Hippocampal formation (tissue), 2 donors: ENCODE measurements at places on chromosomes 12 and 14.

DNA sequence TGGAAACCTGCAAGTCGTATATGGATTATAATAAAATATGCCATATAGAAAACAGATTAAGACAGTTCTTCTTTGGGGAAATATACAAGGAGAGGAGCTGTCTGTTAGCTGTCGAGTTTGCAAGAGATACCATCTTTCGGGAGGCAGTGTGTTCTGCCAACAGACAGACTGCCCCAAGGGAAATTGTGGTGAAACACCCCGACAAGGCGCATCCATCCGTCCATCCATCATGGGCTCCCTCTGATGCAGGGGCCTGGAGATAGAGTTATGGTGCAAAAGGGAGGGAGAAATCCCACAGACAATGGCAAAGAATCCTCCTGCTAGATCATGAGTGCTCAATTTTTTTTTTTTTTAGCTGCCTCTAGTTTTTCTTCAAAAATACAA is 156.3 kb downstream of the DPF3 start:
- no peak for DNase-seq

GRCh38 chr14:82365471-82365870 is 831.8 kb upstream of the SEL1L start:
- no peak for DNase-seq

DNA sequence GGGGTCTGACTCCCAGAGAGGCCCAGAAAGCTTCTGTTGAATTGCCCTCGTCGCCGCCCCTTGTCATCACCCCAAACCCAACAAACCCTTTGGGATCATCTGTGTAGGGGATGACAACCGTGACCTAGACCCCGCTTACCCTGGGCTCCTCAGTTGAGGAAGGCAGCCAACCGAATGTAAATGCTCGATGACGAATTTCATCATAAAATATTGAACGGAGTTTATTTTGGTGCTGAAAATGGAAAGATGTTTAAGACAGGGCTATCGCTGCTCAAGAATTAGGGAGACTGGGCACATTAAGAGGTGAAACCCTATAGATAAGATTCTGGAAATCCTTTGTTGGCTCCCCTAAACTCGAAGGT is 512 bp downstream of the ACTR10 start:
- DNase-seq, result no peak

DNA sequence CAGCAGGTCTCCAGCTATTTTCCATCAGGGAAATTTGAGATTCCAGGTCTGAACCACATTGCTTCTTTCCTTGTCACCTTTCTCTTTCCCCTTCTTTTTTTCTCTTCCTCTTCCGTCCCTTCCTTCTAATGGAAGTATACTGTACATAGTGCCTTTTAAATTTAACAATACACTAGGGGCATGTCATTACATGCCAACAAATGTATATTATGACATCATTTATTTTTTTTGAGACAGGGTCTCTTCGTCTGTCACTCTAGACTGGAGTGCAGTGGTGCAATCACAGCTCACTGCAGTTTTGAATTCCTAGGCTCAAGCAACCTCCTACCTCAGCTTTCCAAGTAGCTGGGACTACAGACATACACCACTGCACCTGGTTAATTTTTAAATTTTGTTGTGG is 148.9 kb downstream of the SUDS3 start:
- no peak for DNase-seq

DNA sequence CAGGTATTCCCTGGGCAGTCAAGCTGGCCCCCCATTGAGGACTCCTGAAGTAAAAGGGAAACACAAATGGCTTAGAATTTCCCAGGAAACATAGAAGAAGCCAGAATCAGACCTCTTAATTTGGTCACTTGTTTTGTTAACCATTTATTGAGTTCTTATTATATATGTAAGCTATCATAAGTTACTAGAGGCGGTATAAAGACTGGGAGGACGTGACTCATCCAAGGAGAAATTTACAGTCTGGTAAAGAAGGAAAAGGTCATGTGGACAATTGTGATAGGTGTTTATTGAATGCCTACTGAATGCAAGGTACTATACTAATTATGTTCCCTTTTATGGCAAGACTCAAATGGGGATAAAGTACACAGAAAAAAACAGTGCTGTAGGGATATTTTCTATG is 146.7 kb downstream of the DYRK2 start:
- DNase-seq, result no peak

DNA sequence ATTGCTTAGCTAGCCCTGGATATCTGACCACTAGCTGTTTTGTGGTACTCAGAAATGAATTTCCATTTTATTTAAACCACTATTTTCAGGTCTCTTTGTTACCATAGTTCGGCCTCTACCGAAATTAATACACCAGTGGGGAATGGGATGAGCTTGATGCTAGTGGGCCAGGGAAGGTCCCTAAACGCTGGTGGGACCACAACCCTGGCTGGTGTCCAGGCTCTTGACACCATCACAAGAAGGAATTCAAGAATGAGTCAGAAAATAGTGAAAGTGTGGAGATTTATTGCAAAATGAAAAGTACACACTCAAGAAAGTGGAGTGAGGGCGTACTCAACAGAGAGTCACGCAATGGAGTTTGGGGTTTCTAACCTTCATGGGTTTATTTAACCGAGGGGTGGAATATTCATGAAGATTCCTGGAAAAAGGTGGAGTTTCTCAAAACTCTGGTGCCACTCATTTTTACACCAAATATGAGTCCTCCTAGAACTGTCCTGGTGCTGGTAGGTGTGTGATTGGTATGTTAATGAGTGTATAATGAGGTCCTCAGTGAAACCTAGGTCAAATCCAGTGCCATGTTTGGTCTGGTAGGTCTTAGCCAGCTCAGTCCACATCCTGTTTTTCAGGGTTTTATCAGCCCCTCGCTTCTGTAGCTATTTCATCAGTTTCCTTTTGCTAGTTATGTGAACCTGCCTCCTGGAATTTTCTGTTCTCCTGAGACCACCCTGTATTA is 38.9 kb upstream of the LRP6 start:
- no peak for DNase-seq

DNA sequence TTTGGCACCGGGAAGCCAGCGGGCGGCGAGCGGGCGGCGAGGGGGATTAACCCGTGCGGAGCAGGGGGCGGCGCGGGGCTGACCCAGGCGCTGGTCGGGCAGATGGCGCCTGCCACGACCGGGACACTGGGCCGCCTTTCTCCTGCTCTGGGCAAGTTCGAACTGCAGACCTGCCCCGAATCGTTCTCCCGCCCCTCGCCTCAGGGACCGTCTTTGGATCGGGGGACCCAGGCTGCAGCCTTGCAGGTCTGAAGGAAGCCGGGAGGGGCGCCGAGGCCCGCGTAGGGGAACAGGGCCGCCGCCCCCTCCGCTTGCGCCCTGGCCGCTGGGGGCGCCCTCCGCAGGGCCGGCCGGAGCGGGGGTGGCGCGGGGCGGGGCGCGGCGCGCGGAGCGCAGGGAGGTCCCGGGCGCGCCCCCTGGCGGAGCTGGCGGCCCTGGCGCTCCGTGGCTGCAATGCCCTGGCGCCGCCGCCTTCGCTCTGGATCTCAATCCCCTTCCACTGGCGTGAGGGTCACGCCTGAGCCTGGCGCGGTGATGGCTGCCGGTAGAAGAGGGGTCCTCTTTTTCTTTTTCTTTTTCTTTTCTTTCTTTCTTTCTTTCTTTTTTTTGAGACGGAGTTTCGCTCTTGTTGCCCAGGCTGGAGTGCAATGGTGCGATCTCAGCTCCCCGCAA is 449 bp upstream of the LTBP2 start:
- peak; percentile 35 for DNase-seq

DNA sequence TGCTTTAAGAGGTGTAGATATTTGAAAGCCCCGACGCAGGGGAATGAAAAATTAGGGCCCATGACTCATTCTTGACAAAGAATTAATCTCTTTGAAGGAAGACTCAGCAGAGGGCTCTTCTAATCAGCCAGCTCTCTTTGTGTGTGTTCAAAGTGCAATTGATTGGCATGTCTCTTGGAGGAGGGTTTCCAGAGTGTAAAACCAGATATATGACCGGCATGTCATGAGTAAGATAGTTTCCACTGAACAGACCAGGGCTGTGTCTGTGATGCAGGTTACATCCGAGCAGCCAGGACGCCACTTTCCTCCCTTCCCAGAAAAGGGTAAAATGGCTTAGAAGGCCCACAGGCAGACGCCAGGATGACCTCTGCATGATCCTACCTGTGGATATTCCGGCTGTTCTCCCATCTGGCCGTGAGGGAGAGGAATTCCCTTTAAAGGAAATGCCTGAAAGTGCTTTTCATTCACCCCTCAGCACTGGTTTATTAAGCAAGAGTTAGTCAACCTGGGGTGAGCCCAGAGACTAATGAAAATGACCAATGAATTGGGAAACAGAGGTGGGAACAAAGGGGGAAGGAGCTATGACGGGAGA is 7.2 kb upstream of the KRT75 start:
- DNase-seq, result no peak

GRCh38 chr12:19546611-19547162 is 107.4 kb downstream of the AEBP2 start:
- DNase-seq, result no peak

GRCh38 chr12:3964439-3964838 is 91.2 kb upstream of the PARP11 start:
- no peak for DNase-seq

DNA sequence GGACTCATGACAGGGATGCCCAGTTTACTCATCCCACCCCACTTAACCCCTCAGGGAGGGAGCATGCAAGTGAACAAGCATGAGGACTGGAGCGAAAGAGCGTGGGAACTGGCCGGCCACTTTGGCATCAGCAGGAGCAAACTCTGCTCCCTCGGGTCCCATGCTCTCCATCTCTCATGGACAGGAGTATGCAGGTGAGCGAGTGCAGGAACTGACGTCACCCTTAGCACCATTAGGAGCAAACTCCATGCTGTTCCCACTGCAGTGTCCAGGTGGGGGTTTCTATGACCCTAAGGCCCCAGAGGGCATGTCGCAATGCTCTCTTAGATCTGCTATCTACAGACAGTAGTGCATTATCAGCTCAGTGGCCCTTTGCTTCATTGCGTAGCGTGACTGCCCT is 821.8 kb upstream of the LRFN5 start:
- DNase-seq, result no peak

GRCh38 chr12:52900166-52900895 is 4.5 kb downstream of the KRT8 start:
- DNase-seq, result no peak

- no peak for DNase-seq
These were observed 108.4 kb downstream of the EMP1 start for GRCh38 chr12:13304924-13305323.

DNA sequence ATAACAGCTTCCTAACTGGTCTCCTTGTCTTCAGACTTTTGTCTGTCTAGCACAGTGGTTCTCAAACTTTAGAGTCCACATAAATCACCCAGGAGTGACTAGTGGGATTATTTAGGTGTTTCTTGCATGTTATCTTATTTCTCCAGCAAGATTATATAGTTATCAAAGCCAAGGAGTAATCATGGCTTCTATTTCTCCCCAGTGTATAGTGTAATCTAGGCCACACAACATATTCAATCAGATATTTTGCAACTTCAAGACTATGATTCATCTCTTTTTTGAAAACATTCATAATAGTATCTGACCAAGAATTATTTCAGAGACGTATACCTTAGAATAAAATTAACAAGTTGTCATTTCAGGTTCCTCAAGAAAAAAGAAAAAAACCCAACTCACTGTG is 131.9 kb downstream of the CEP83 start:
- no peak for DNase-seq

GRCh38 chr12:19962192-19962591 is 406.1 kb upstream of the PDE3A start:
- no peak for DNase-seq

- DNase-seq, result no peak
These were observed 20.4 kb downstream of the TMTC1 start for GRCh38 chr12:29763301-29763683.

- peak; percentile 9 for DNase-seq
These were observed 57.1 kb downstream of the ZDHHC17 start for GRCh38 chr12:76820888-76821482.

- no peak for DNase-seq
These were observed 19.4 kb upstream of the A2M start for GRCh38 chr12:9134981-9135628.
